Calu3 (cell line): ENCODE measurements at places on chromosomes 1 and 21. TPM values are rescaled to one million over a fixed set of nuclear protein-coding genes. Genes with fewer than 3 reads are reported as not detected.

RXRG gene
- not detected in 2 replicates for total RNA-seq

RAB7B gene
- 1.1 and 1.3 TPM in 2 replicates for total RNA-seq

PLPPR5 gene
- not detected in 2 replicates for total RNA-seq

NTNG1 gene
- 1.5 and 2.6 TPM in 2 replicates for total RNA-seq

SERPINC1 gene
- total RNA-seq, result 0.59 TPM in 1 of 2 replicates, not detected in the other

L1TD1 gene
- not detected in 2 replicates for total RNA-seq

PIP5K1A gene
- 86.6 and 96.2 TPM in 2 replicates for total RNA-seq

ZNF648 gene
- total RNA-seq, result 0.17 TPM in 1 of 2 replicates, not detected in the other

SLC1A7 gene
- total RNA-seq, result not detected in 2 replicates

DNA sequence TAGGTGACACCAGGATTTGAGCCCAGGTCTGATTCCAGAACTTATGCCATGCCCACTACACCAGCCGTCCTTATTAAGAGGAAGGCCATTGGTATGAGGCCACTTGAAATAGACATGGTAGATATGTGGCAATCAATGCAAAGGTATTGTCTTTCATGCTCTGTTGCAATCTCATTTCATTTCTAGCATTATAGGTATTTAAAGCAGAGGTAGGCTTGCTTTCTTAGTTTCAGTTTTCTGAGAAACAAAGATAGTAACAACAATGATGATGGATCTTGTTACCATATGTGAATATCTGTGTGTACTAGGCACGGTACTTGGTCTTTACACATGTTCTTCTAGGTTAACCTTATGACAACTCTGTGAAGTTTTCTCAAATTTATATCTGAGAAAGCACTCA lies 113.1 kb downstream of the FGGY start:
- no peak for DNase-seq
- H3K27ac ChIP-seq, result no peak overlapping the region
- no peaks in the 10 kb centered on the region for H3K27me3 ChIP-seq
- no peaks in the 10 kb centered on the region for H3K4me1 ChIP-seq

DNA sequence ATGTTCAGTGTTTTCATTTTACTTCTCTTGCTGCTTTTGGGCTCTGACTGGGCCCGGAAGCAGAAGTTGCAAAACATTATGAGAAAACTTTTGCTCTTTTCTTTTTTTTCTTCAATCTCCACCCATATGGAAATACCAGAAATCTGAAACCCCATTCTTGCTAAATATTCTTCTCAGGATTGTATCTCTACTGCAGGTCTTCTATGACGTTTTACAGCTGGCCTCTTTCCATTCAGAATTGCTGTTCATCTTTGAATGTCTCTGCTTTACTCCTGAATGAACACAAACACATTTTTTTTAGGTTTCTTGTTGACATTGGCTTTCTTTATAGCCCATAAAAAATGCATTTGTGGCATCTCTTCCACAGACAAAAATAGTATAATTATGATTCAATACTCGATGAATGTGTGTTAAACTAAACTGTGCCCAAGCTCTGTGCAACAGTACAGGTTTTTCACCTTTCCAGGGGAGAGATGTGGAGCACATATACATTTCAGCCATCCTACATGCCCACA lies 18.8 kb downstream of the PTPRC start:
- H3K36me3 ChIP-seq, result no peaks in the 10 kb centered on the region
- no peak overlapping the region for H3K4me3 ChIP-seq
- H3K27ac ChIP-seq, result no peak overlapping the region

GRCh38 chr1:206693029-206693428 lies 8.3 kb downstream of the MAPKAPK2 start:
- H3K27me3 ChIP-seq, result no peaks in the 10 kb centered on the region
- no peak overlapping the region for H3K27ac ChIP-seq
- H3K36me3 ChIP-seq, result peaks cover 5% of the 10 kb centered on the region
- DNase-seq, result no peak
- no peak overlapping the region for H3K4me3 ChIP-seq

DNA sequence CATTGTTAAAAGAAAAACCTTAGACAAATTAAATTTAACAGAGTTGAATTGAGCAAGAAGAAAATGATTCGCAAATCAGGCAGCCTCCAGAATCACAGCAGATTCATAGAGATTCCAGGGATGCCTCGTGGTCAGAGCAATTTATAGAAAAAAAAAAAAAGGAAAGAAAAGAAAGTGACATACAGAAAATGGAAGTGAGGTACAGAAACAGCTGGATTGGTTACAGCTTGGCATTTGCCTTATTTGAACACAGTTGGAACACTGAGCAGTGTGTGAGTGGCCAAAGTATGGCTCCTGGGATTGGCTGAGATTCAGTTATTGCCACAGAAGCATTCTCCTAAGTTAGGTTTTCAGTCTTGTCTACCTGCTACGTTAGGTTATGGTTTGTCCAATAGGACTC lies 9.1 kb upstream of the C21orf91 start:
- H3K4me3 ChIP-seq, result no peak overlapping the region
- no peaks in the 10 kb centered on the region for H3K36me3 ChIP-seq
- no peaks in the 10 kb centered on the region for H3K4me1 ChIP-seq
- H3K27me3 ChIP-seq, result no peaks in the 10 kb centered on the region
- DNase-seq, result no peak

DNA sequence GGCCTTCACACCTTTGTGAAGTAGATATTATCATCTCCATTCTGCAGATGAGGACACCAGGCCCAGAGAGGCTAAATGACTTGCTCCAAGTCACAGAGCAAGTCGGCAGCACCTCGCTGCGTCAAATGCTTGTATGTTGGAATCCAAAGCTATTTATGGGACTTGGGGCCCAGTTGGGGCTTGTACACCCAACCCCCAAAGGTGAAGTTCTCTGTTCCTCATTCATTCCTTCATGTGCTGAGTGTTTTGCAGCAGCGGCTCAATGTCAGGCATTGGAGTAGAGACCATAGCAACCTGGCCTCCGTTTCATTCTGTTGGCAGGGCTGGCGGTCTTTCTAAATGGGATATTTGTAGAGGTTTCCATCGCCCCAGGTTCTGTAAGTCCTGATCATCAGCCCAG lies 113.4 kb upstream of the SLC25A33 start:
- no peak overlapping the region for H3K4me3 ChIP-seq
- peaks cover 20% of the 10 kb centered on the region for H3K36me3 ChIP-seq
- peaks cover 15% of the 10 kb centered on the region for H3K4me1 ChIP-seq
- no peak overlapping the region for H3K27ac ChIP-seq
- peaks cover 14% of the 10 kb centered on the region for H3K27me3 ChIP-seq

- H3K27me3 ChIP-seq, result no peaks in the 10 kb centered on the region
- no peak overlapping the region for H3K4me3 ChIP-seq
- H3K36me3 ChIP-seq, result no peaks in the 10 kb centered on the region
- H3K4me1 ChIP-seq, result no peaks in the 10 kb centered on the region
- H3K27ac ChIP-seq, result no peak overlapping the region
- DNase-seq, result no peak
Observed at GRCh38 chr21:37619464-37619974, 252.9 kb downstream of the DYRK1A start.

DNA sequence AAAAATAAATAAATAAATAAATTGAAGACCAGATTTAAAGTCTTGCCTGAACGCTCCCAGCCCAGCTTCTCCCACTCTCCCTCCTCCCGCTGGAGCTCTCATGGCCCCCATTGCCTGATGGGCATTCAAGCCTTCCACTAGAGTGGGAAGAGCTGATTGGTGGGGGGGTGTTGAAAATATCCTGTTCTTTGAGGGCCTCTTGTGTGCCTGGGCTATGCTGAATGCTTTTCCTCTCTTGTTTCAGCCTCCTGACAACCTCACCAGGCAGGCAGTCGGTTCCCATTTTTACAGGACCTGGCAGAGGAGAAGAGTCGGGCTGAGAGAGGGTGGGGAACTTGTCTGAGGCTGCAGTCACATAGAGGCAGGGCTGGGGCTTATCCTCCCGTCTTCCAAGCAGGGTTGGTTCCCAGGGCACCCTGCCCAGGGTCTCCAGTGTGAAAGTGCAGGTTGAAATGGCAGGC lies 59.2 kb upstream of the SSBP3 start:
- H3K4me1 ChIP-seq, result peaks cover 4% of the 10 kb centered on the region
- H3K4me3 ChIP-seq, result no peak overlapping the region
- peaks cover 14% of the 10 kb centered on the region for H3K27me3 ChIP-seq

GRCh38 chr1:2212274-2212531 lies 15.9 kb upstream of the SKI start:
- no peak for DNase-seq
- no peaks in the 10 kb centered on the region for H3K27me3 ChIP-seq
- H3K27ac ChIP-seq, result peak overlapping the region; percentile 42
- H3K4me3 ChIP-seq, result peak overlapping the region; percentile 30
- H3K4me1 ChIP-seq, result peaks cover 14% of the 10 kb centered on the region

DNA sequence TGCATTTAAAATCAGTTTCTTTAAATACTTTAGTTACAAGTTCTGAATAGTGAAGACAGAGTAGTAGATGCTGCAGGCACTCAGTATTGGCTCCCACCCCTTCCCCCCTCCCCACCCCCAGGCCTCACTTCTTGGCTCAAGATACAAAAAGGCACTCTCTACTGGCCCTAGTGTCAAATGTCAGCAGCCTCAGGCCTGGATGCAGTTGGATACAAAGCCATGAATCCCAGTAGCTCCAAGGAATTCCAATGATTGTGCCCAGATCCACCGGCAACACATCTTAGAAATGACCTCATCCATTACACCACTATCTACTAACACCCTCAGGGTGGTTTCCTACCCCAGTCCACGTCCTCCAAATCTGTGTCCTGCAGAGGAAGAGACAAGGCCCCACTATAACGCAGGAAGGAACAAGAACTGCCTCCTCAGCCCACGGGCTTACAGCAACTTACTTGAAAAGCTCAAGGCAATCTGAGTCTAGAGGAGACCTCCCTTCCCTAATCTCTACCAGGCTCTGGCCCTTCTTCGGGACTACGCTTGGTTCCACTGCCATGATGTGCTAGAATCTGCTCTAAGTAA lies 17.6 kb downstream of the ACADM start:
- no peaks in the 10 kb centered on the region for H3K4me1 ChIP-seq
- no peak for DNase-seq
- no peak overlapping the region for H3K4me3 ChIP-seq
